Activated CD4-positive, alpha-beta memory T cell treated with anti-CD3 and anti-CD28 coated beads for 36 hours (primary cell): ENCODE measurements at places on chromosomes 1 and 21. TPM values are rescaled to one million over a fixed set of nuclear protein-coding genes. Genes with fewer than 3 reads are reported as not detected.

Gene RGS13
- not detected for total RNA-seq

GRCh38 chr1:33867684-33868083 lies 3.8 kb downstream of the HMGB4 start:
- H3K36me3 ChIP-seq = no peaks in the 10 kb centered on the region
- no peak overlapping the region for H3K27ac ChIP-seq
- peaks cover 13% of the 10 kb centered on the region for H3K27me3 ChIP-seq
- DNase-seq = no peak
- no peak overlapping the region for H3K4me3 ChIP-seq
- H3K4me1 ChIP-seq = peaks cover 4% of the 10 kb centered on the region

GRCh38 chr1:207510444-207510843 lies 14.5 kb downstream of the CR1 start:
- no peak overlapping the region for H3K27ac ChIP-seq
- DNase-seq = no peak
- H3K27me3 ChIP-seq = peaks cover 11% of the 10 kb centered on the region
- no peaks in the 10 kb centered on the region for H3K4me1 ChIP-seq
- H3K36me3 ChIP-seq = no peaks in the 10 kb centered on the region

DNA sequence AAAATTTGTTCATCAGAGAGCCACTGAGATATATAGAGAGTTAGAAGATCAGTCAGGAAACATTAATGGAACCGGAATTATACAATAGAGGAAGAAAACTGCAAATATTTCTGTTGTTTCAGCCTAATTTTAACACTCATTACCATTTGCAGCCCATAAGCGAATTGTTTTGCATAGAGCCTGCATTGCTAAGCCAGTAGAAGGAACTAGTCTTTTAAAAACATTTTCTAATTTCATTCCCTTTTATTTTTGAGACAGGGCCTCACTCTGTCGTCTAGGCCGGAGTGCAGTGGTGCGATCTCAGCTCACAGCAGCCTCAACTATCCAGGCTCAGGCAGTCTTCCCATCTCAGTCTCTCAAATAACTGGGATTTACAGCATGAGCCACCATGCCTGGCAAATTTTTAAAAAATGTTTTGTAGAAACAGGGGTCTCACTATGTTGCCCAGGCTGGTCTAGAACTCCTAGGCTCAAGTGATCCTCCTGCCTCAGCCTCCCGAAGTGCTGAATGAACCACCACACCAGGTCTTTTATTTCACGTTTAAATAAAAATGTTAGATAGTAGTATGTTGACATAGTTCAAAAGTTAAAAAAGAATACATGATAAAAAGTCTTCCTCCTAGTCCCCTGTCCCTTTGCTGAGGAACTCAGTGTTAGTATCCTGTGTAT lies 25.3 kb downstream of the MPZL1 start:
- no peak for DNase-seq
- H3K36me3 ChIP-seq = no peaks in the 10 kb centered on the region
- H3K4me1 ChIP-seq = peaks cover 4% of the 10 kb centered on the region
- no peak overlapping the region for H3K27ac ChIP-seq

DNA sequence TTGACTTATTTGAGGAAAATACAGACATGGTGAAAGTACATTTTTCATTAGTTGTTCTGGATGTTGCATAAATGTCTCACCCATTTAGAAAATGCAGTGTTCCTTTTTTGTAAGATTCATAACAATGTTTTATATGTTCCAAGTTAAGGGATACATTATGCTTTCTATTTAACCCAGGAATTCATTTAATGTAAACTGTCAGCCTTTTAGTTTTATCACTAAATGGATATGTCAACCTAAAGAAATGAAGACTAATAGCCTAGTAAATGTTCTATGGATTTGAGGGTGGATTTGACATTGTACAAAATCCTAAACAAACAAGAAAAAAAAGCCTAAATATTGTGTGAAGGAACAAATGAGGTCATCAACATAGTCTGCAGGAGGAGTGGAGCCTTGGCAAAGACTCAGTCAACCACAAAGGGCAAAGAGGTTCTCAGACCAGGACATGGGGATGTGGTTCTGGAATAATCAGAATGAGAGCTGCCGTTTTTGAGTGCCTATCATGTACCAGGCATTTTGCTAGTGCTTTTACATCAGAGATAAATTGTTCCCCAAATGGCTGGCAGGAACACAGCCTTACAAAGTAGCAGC lies 8.8 kb upstream of the INSL5 start:
- DNase-seq = no peak
- no peak overlapping the region for H3K27ac ChIP-seq
- H3K4me1 ChIP-seq = no peaks in the 10 kb centered on the region
- H3K36me3 ChIP-seq = no peaks in the 10 kb centered on the region
- peaks cover 3% of the 10 kb centered on the region for H3K27me3 ChIP-seq

Gene LRRC38
- not detected for total RNA-seq

Gene PRR9
- total RNA-seq = not detected

GRCh38 chr21:16418226-16418625 lies 688.4 kb downstream of the USP25 start:
- H3K27me3 ChIP-seq = no peaks in the 10 kb centered on the region
- H3K36me3 ChIP-seq = no peaks in the 10 kb centered on the region
- no peak overlapping the region for H3K27ac ChIP-seq
- H3K4me1 ChIP-seq = no peaks in the 10 kb centered on the region

- H3K36me3 ChIP-seq = no peaks in the 10 kb centered on the region
- H3K27me3 ChIP-seq = peaks cover 8% of the 10 kb centered on the region
- H3K27ac ChIP-seq = no peak overlapping the region
- no peak for DNase-seq
Observed at GRCh38 chr1:7405844-7406500, 365.1 kb upstream of the VAMP3 start.

- peaks cover 20% of the 10 kb centered on the region for H3K36me3 ChIP-seq
- no peak overlapping the region for H3K27ac ChIP-seq
- H3K27me3 ChIP-seq = no peaks in the 10 kb centered on the region
- DNase-seq = no peak
Observed at GRCh38 chr1:230187290-230187689, 120.3 kb downstream of the GALNT2 start.

GRCh38 chr1:245041058-245041698 lies 113.6 kb upstream of the KIF26B start:
- DNase-seq = no peak
- no peaks in the 10 kb centered on the region for H3K27me3 ChIP-seq
- no peak overlapping the region for H3K27ac ChIP-seq
- H3K4me1 ChIP-seq = no peaks in the 10 kb centered on the region
- H3K4me3 ChIP-seq = no peak overlapping the region
- H3K36me3 ChIP-seq = no peaks in the 10 kb centered on the region

DNA sequence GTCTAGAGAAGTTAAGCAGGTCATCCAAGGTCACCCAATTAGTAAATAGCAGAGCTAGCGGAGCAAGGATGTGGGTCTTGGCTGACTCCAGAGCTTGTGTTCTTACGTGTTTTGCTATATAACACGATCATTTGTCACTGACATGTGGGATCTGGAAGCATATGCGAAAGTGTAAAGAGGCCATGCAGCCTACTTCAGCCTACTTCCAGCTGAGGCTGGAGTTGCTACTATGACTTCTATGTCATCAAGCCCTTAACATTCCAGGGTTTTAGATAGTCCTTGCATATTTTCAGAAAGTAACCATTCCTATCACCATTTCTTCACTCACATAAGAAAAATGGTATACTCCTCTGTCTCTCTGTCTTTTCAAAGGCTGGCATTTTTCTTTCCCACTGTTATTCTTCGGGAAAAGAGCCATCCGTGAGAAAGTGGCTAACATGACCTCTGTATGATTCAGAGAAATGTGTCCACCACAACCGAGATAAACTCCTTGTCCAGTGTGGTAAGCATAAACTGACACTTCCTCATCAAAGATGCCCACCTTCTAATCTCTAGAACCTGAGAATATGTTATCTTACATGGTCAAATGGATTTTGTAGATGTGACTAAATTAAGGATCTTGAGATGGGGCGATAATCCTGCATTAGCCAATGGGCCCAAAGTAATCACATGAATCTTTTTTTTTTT lies 24.0 kb upstream of the ABL2 start:
- H3K4me3 ChIP-seq = no peak overlapping the region
- no peak for DNase-seq
- H3K36me3 ChIP-seq = no peaks in the 10 kb centered on the region
- H3K27me3 ChIP-seq = no peaks in the 10 kb centered on the region
- no peak overlapping the region for H3K27ac ChIP-seq

Gene RGSL1
- total RNA-seq = not detected

GRCh38 chr1:184296466-184297243 lies 90.2 kb upstream of the C1orf21 start:
- DNase-seq = no peak
- H3K27ac ChIP-seq = no peak overlapping the region
- H3K36me3 ChIP-seq = no peaks in the 10 kb centered on the region

Gene NECTIN4
- 0.05 TPM for total RNA-seq

Gene LAMC1
- total RNA-seq = 0.22 TPM

Gene CAMK1G
- 0.69 TPM for total RNA-seq

Gene THAP3
- 22.8 TPM for total RNA-seq

GRCh38 chr1:160720356-160721085 lies 8.9 kb upstream of the CD48 start:
- no peak for DNase-seq
- no peak overlapping the region for H3K27ac ChIP-seq
- H3K4me3 ChIP-seq = no peak overlapping the region

- H3K4me1 ChIP-seq = no peaks in the 10 kb centered on the region
- no peak overlapping the region for H3K27ac ChIP-seq
- no peak for DNase-seq
Observed at GRCh38 chr1:185853739-185854138, 119.5 kb downstream of the HMCN1 start.

DNA sequence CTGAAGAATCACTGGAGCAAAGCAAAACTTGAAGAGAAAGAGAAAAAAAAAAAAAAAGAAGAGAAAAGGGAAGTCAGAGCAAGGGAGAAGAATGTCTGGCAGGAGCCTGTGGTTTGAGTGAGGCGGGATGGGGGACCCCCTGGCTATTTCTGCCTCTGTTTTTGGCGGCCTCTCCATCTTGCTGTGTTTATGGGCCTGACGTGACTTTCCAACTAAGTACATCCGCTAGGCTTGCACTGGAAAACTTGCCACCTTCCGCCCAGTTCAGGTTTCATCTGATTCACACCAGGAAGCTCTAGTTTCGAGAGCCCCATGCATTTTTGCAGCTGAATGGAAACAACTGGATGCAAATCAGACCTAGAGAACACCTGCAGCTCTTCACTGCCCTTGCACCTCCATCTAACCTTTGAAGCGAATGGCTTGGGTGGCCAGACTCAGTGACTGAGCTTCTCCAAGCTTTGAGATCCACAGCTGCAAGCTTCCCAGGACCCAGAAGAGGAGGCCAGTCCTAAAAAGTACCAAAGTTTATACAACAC lies 28.0 kb downstream of the TBX15 start:
- no peak overlapping the region for H3K27ac ChIP-seq
- H3K27me3 ChIP-seq = peaks cover 11% of the 10 kb centered on the region
- no peak overlapping the region for H3K4me3 ChIP-seq
- H3K4me1 ChIP-seq = no peaks in the 10 kb centered on the region
- DNase-seq = no peak

Gene PSEN2
- total RNA-seq = 4.5 TPM

DNA sequence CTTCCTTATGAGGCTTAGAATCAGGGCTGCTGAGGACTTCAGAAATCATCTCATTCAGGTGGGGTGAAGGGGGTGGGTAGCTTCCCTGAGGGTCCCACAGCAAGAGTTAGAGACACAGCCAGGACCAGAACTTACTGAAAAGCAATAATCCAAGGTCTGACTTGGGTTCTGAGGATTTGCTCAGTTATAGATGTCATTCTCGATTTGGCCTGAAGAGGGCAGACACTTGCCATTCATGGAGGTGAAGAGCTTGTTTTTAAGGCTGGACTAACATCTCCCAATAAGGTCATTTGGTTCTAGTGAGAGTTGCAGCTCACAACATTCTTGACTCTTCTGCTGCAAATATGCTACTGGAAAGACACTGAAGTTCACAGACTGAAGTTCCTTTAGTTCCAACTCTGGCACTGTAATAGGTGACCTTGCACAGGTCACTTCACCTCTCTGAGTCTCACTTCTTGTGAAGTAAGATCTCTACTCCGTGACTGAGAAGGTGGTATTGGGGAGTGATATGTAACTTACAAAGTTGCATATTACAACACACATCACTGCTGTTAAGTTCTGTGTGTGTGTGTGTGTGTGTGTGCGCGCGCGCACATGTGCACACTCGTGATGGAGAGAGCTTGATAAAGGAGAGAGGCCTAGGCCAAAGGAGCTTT lies 69.8 kb upstream of the DIRAS3 start:
- H3K4me1 ChIP-seq = peaks cover 6% of the 10 kb centered on the region
- no peaks in the 10 kb centered on the region for H3K36me3 ChIP-seq

GRCh38 chr1:235266325-235266724 lies 61.7 kb downstream of the ARID4B start:
- no peak overlapping the region for H3K4me3 ChIP-seq
- DNase-seq = no peak
- H3K36me3 ChIP-seq = peaks cover 2% of the 10 kb centered on the region
- H3K27ac ChIP-seq = no peak overlapping the region
- H3K27me3 ChIP-seq = no peaks in the 10 kb centered on the region
- H3K4me1 ChIP-seq = peaks cover 58% of the 10 kb centered on the region

Gene CD34
- total RNA-seq = not detected

Gene MIS18A
- 34.2 TPM for total RNA-seq

- DNase-seq = no peak
- H3K4me3 ChIP-seq = peak overlapping the region; percentile 7
- H3K36me3 ChIP-seq = peaks cover 1% of the 10 kb centered on the region
- peaks cover 51% of the 10 kb centered on the region for H3K4me1 ChIP-seq
- H3K27ac ChIP-seq = peak overlapping the region; percentile 48
- H3K27me3 ChIP-seq = no peaks in the 10 kb centered on the region
Observed at GRCh38 chr1:169601096-169601881, 15.0 kb upstream of the F5 start.

DNA sequence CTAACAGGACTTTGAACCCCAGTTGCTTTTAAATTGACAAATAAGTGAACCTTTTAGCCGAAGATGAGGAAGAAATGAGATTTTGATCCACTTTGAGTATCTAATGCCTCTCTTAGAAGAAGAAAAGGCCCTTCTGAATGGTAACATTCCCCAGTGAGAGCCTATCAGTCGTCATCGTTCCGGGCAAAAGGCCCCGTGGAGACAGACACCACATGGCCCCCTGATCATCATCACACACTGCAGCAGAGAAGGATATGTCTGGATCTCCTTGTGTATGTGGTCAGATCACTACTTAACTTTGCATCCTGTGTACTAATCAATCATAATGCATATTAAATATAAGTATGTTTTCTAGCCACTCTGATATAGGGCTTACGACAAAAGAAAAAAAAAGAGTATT lies 87.3 kb upstream of the SMYD2 start:
- H3K36me3 ChIP-seq = no peaks in the 10 kb centered on the region
- peaks cover 16% of the 10 kb centered on the region for H3K27me3 ChIP-seq
- H3K4me1 ChIP-seq = no peaks in the 10 kb centered on the region
- H3K4me3 ChIP-seq = no peak overlapping the region
- DNase-seq = no peak
- H3K27ac ChIP-seq = no peak overlapping the region
